ENCODE measurements at places on chromosomes 7 and 10.

DNA sequence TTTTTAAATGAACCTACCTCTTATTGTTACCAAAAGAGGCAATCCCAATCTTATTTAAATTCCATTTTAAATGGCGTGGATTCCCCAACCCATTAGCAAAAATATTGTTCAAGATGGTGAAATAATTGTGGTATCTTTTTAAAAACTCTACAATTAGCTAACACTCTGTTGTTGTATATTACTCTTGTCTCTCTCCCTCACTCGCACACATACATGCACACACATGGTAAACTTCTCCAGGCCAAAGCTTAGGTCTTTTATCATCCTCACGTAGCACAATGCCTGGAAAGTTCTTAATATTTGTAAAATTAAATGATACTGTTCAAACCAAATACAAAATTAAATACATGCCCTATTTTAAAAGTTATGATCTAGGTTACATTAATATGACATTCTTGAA, 169.2 kb upstream of the WNT16 start:
- no peak for DNase-seq

GRCh38 chr7:110157631-110158362, 933.1 kb upstream of the LRRN3 start:
- peak; percentile 2 for DNase-seq

- peak; percentile 3 for DNase-seq
Observed at GRCh38 chr7:13181216-13181615, 493.8 kb downstream of the ARL4A start.

DNA sequence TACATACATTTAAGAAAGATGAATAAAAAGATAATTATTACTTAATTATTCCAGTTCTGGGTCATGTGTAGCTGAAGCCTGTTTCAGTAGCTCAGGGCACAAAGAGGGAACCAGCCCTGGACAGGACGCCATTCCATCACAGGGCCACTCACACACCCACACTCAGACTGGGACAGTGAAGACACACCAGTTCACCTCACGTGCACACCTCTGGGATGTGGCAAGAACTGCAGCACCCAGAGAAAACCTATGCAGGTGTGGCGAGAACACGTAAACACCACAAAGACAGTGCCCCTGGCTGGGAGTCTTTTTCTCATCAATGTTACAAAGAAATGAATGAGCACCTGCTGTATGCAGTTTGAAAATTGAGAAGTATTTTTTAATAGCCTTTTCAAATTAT, 1.6 kb upstream of the IDI1 start:
- no peak for DNase-seq

- no peak for DNase-seq
Observed at GRCh38 chr7:125926621-125927020, 997.0 kb upstream of the POT1 start.

GRCh38 chr10:121041906-121042305, 190.7 kb downstream of the WDR11 start:
- no peak for DNase-seq

GRCh38 chr10:88228130-88228529, 355.0 kb downstream of the RNLS start:
- DNase-seq = peak; percentile 39

DNA sequence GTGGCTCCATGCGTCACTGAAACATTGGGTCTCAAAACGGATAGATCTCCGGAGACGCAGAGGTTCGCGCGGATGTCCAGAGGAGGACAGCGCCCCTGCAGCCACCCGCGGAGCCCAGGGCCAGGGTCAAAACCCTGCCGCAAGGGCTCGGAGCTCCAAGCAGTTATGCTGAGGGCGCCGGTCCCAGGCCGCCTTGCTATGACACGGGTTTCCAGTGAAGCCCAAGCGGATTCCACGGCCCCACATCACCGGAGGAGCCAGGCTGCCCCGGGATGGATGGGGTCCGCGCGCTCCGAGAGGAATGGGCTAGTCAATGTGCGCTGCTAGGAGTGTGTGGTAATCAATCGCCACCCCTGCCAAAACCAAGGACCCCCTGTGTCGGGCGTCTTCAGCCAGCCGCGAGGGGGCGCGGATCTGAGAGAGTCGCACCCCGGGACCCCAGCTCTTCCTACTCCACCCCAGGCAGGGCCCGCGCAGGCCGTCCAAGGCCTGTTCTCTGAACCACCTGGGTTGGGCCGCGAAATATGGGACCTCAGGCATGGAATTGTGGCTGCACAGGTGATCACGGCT, 5.6 kb upstream of the EMX2 start:
- no peak for DNase-seq

- peak; percentile 19 for DNase-seq
Observed at GRCh38 chr7:14020339-14020900, 31.0 kb upstream of the ETV1 start.

DNA sequence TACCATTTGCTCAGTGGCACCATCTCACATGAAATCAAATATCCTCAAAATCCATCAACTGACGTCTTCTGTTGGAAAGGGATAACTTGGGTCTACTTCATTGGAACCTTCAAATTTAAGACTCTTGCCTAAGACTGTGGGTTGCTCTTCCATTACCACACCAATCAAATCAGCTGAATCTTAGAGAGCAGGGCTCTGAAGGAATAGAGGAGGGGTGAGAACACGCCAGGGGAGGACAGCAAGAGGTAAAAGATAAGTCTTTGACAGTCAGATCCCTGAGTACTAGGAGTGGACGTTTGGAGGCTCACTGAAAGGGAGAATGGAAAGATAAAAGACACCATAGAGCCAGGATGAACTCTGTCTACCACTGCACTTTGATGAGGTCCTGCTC, 107.5 kb downstream of the CCDC71L start:
- no peak for DNase-seq

- DNase-seq = no peak
Observed at GRCh38 chr10:125156196-125156595, 4.2 kb downstream of the CTBP2 start.

GRCh38 chr10:102565793-102566192, 62.0 kb downstream of the SUFU start:
- no peak for DNase-seq

GRCh38 chr10:110222641-110223297, 15.4 kb downstream of the MXI1 start:
- no peak for DNase-seq

- peak; percentile 2 for DNase-seq
Observed at GRCh38 chr7:118158766-118159165, 25.2 kb upstream of the LSM8 start.

- no peak for DNase-seq
Observed at GRCh38 chr7:51455086-51455485, 138.5 kb upstream of the COBL start.

- no peak for DNase-seq
Observed at GRCh38 chr7:52017802-52018679, 701.4 kb upstream of the COBL start.

GRCh38 chr7:140421521-140421920, 17.7 kb downstream of the RAB19 start:
- no peak for DNase-seq

DNA sequence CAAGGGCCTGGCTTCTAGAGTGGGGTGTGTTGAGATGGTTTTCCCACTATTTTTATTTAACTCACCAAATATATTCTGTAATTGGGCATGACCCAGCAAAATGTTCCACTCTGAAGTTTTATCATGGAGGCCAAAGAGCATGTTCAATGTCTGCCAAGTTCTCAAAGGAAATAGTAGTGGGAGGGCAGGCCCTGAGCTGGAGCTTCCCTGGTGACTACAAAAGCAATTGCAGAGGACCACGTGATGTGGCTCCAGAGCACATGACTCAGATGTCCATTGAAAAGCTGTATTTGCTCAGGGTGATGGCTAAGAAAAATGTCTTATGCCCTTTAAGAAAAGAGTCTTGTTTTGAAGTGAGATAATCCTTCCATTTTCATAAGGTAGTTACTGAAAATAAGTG, 1024.8 kb downstream of the LRMDA start:
- peak; percentile 82 for DNase-seq

DNA sequence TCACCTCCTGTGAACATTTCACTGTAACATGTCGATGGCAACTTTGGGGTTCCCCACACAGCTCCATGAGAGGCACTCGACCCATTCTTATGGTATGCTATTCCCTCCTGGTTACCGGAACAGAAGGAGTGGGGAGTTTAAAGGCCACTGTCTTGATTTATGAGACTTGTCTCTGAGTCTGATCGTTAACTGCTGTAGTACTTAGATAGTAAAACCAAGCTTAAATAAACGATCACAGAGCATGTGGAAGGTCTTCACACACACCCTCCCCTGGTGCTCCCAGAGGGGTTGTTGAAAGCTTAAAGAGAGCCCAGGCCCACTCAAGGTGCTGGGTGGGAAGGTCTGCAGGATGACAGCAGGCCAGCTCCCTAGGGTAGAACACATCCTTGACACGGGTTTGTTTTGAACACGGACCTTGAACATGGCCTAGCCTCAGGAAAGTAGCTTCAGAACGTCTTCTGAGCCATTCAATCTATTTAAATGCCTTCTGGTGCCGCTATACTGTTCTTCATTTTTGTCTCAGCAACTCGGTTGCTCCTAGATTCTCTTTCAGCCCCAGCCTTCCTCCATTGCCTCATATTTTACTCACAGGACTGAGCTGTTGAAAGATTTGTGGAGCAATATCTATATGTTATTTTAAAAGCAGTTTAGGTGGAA, 335.3 kb downstream of the FGFR2 start:
- DNase-seq = no peak

- DNase-seq = peak; percentile 48
Observed at GRCh38 chr10:31272841-31273240, 46.2 kb upstream of the ZEB1 start.

DNA sequence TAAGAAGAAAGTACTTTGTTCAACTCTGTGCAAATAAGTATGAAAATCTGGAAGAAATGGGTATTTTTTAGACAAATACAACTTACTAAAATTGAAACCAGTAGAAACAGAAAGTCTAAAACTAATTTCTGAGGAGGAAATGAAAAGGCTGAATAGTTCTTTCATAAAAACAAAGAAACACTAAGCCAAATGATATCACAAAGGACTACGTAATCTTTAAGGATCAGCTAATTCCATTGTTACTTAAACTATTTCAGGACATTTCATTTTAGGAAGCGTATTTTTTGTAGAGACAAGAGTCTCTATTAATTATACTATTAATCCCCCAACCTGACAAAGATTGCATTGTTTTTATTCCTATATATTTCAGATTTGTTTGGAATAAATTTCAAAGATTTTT, 11.2 kb upstream of the CCSER2 start:
- no peak for DNase-seq

DNA sequence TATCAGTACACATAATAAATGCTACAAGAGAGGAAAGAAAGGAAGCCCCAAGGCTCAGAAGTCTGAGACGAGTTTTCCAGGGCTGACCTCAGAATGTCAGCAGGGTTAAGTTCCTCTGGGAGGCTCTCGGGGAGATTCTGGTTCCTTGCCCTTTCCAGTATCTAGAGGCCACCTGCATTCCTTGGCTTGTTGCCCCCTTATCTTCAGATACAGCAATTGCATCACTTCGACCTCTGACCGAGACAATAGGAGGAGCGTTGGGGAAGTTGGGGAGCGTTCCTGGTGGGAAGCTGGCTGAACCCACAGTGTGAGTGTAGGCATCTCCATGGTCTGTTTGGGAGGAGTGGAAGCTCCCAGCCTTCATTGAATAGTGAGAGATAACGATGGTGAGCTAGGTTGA, 72.0 kb upstream of the MTPN start:
- DNase-seq = no peak

- DNase-seq = no peak
Observed at GRCh38 chr7:101319401-101319800, 2.2 kb downstream of the IFT22 start.

GRCh38 chr10:79148452-79149344, 79.9 kb downstream of the ZMIZ1 start:
- DNase-seq = no peak

GRCh38 chr10:67812007-67812406, 26.0 kb downstream of the DNAJC12 start:
- DNase-seq = no peak

DNA sequence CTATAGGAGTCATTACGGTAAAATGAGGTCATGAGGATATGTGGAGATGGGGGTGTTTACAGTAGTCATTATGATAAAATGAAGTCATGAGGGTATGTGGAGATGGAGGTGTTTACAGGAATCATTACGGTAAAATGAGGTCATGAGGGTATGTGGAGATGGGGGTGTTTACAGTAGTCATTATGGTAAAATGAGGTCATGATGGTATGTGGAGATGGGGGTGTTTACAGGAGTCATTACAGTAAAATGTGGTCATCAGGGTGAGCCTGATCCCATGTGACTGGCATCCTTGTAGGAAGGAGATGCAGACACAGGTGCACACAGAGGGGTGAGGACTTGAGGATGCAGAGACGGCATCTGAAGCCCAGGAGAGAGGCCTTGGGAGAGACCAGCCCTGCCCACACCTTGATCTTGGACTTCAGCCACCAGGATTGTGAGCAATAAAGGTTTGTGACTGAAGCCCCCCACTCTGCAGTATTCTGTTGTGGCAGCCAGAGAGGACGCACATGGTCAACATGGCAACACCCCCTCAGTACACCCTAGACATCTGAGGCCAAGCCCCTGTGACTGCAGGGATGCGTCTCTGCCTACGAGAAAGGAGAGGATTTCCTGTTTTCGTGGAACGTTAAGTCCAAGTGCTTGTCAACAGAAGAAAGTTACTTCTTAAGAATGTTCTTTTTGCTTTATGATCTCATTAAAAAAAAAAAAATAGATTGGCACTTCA, 544.4 kb downstream of the DNAJB6 start:
- no peak for DNase-seq

GRCh38 chr7:78635026-78635793, 818.3 kb downstream of the MAGI2 start:
- DNase-seq = no peak

- peak; percentile 39 for DNase-seq
Observed at GRCh38 chr7:157568770-157569584, 232.2 kb downstream of the DNAJB6 start.

- no peak for DNase-seq
Observed at GRCh38 chr7:95011995-95012394, 104.6 kb downstream of the PPP1R9A start.

DNA sequence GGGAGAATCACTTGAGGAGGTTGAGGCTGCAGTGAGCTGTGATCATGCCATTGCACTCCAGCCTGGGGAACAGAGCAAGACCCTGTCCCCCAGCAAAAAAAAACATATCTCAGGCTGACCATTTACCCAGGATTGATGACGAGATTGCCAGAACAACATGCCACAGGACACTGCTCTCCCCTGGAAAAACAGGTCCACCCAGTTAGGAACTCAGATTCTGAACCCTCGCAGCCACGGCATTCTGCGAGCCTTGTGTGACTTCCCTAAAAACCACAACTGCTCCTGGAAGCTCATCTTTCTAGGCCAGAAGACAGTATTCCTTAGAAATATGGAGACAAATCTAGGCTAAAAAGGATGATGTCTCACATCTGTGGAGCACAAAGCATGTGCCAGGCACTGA, 42.1 kb upstream of the SH2B2 start:
- no peak for DNase-seq

DNA sequence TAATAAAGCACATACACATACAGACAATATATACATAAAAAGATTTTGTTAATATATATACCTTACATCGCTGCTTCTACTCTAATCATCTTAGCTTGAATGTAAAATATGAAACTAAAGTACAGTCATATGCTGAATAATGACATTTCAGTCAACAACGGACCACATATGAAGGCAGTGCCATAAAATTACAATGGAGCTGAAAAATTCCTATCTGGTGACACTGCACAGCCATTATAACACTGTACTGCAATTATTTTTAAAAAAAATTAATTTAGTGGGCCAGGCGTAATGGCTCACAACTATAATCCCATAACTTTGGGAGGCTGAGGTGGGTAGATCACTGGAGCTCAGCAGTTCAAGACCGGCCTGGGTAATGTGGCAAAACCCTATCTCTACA, 122.3 kb downstream of the JMJD1C start:
- no peak for DNase-seq

- DNase-seq = no peak
Observed at GRCh38 chr10:76309070-76309469, 877.6 kb downstream of the LRMDA start.

- no peak for DNase-seq
Observed at GRCh38 chr10:111789821-111790220, 393.7 kb downstream of the GPAM start.
